DMS 273 treated with DMSO at 0.1 percent for 48 hours (cell line): ENCODE measurements at places on chromosomes 11 and 22.

GRCh38 chr22:37752189-37753087 lies 55.3 kb upstream of the GCAT start:
- peak; percentile 47 for DNase-seq

DNA sequence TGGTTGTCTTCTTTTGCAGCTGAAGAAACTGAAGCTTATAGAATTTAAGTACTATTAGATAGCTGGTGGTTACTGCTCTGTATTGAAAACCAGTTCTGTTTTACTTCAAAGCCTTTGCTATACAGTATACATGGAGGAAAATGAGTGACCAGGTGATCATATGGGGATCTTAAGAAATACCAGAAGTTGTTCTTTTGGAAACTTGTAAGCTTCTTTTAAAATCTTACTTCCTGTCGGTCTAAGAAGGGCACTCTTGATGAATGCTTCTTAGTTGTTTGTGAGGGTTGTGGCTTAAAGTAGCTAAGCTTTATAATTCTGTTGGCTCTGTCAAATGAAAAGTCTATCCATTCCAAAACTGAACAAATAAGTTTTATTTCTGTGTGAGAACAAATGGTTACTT lies 55.2 kb downstream of the PDE3B start:
- no peak for DNase-seq

DNA sequence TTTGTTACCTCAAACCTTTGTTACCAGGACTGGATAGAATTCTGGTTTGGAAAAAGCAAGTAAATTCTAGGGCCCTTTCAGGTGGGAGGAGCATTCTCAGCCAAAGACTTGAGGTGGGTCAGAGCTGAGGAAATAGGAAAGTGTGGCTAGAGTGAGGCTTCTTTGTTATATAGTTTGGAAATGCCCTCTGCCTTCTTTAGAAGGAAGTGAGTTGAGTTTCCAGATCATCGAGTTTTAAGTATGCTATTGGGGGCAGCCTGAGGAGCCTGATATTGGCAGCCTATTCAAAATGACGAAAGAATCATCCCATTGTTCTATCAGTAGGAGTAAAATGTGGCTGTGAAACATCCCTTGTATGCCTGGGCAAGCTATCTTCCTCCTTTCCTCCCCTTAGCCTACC lies 134.1 kb downstream of the ARHGAP42 start:
- DNase-seq, result no peak

- DNase-seq, result no peak
Measured at GRCh38 chr11:128914216-128915148, 23.3 kb downstream of the KCNJ5 start.

- no peak for DNase-seq
Measured at GRCh38 chr11:130932086-130932712, 15.9 kb upstream of the SNX19 start.

GRCh38 chr22:27405672-27406388 lies 395.7 kb downstream of the MN1 start:
- DNase-seq, result no peak
